ENCODE measurements at places on chromosomes 4 and X. TPM values are rescaled to one million over a fixed set of nuclear protein-coding genes. Genes with fewer than 3 reads are reported as not detected.

- DNase-seq: no peak
These were observed 77.2 kb upstream of the BOD1L1 start for GRCh38 chr4:13704761-13705160.

GRCh38 chr4:16687845-16688244, 210.6 kb downstream of the LDB2 start:
- no peak for DNase-seq

DNA sequence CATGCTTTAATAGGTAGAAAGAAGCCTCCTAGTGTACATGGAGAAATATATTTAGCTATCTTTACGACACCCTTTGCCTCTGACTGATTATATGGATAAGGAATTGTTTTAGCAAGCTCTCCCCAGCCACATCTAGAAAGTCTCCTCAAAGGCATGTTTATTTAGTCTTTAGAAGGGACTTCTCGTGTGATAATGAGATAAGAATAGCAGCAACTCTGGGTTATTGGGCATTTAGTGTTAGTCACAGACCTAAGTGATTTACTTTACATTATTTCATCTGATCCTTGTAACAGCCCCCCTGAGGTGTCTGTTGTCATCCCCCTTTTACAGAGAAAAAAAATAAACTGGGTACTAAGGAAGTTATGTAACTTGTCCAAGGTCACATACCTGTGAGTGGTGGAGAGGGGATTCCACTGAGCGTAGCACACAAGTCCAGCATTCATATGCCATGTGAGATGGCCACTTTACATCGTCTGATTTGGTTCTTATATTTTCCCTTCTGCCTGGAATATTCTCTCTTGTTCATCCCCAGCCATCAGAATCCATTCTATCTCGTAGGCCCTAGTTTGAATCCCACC, 77.7 kb downstream of the TSPAN7 start:
- no peak for DNase-seq

PLP1 gene
- polyA plus RNA-seq: 5.4 TPM

IL9R gene
- 0.16 TPM for polyA plus RNA-seq

DNA sequence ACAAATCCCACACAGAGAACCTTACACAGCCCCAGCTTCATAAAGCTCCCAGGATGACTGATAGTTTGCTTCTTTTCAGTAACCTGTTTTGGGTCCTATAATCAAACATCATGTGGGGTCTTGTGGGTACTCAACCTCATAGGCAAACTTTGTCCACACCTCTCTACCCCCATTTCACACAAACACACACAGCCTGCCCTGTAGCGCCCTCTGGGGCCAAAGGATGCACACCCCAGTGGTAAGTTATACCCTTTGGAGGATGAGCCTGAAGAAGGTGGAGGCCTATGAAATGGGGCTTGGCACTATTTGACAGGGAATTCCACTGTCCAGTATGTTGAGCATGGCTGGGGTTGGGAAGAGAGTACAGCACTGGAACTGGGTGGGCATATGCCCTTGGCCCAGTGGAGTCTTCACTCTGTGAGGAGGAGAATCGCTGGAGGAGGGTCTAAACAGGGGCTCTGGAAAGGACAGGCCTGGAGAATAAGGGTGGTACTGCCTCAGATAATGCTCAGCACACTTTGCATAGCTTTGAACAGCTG, 30.5 kb upstream of the COL25A1 start:
- no peak for DNase-seq

GRCh38 chrX:73562984-73563737, at the start of gene CHIC1:
Gene CHIC1, plus strand, starts transcription at chrX:73563197. Its CDS starts 88 bp downstream, at chrX:73563285.
- DNase-seq: peak; percentile 66

TCEAL7 gene
- polyA plus RNA-seq: 30.7 TPM

NPY2R gene
- 0.48 TPM for polyA plus RNA-seq

- DNase-seq: no peak
These were observed 19.4 kb upstream of the YTHDC1 start for GRCh38 chr4:68369142-68369805.

DNA sequence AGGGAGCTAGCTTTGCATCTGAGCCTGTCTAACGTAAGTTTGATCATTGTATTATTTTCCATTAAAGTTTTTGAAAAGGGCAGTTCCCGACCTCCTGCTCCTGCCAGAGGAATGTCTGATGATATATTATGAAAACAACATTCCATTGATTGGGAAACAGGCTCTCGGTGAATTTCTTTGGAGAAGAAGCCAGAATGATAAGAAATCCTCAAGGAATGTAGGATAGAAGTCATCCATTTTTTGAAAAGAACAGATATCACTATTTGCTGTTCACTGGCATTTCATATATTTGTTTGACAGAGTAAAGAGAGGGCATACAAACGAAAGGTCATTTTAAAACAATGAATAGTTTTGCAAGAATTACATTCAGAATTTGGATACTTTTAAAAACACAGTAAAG, 781.0 kb upstream of the HTR2C start:
- no peak for DNase-seq

NLGN3 gene
- polyA plus RNA-seq: 4.3 TPM

- DNase-seq: no peak
These were observed 10.0 kb downstream of the TXLNG start for GRCh38 chrX:16796298-16796697.

CPLX1 gene
- polyA plus RNA-seq: 3.5 TPM

GPAT3 gene
- polyA plus RNA-seq: 14.3 TPM

UCP1 gene
- not detected for polyA plus RNA-seq

BMP2K gene
- polyA plus RNA-seq: 27.8 TPM

APBB2 gene
- polyA plus RNA-seq: 43.3 TPM

TSPAN5 gene
- 27.4 TPM for polyA plus RNA-seq

- no peak for DNase-seq
These were observed 19.7 kb downstream of the PRIMPOL start for GRCh38 chr4:184669251-184669650.

DNA sequence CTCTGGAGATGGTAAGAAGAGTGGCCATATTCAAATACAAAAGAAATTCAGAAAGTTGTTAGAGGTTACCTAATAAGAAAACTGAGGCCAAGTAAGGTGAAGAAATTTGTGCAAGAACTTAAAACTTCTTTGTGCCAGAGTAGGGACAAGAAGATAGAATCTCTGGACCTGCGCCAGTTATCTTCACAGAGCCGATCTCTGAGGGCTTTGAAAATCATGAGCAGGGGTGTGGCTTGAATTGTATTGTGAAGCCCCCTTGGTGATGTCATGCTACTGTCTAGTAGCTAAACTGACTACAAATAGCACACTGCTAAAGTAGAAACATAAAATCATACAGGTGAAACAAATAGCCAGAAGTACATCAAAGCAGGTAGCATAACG, 184.6 kb downstream of the UGT8 start:
- no peak for DNase-seq

AFAP1 gene
- polyA plus RNA-seq: 18.7 TPM

- DNase-seq: peak; percentile 92
These were observed 234.7 kb downstream of the OR13H1 start for GRCh38 chrX:131778269-131779218.

DNA sequence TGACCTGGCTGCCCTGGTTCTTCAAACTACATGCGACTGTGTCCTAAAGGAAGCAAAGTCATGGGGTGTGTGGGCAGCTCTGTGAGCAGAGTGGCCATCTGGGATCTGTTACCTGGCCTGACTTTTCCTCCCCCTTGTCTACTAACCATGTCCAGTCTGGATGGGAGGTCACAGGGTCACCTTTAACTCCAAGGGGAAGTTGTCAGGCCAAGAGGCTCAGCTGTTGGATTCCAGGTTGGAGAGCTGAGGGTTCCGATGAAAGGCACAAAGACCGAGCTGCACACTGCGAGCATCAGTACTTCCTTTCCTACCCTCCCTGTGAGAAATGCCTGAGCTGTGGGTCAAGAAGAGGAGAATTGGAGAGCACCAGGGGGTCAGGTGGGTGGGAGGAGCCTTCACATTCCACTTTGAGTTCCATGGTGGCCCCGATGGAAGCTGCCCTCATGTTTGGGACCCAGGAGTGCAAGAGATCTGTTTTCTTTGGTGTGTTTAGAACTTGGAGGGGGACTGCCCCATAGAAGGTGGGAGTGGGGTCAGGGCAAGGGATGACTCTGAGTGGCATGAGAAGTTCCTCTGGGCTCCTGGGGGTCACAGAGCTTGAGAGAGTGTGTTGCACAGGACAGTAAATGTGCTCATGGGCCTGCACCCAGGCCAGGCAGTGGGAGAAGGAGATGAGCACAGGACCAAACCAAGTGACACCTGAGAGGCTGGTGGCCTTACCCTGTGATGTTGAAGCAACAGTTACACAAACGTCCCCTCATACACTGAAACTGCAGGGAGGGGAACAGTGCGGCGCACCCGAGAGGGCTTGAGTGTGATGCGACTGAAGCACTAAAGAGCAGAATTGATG, 36.2 kb downstream of the RGS12 start:
- no peak for DNase-seq

- no peak for DNase-seq
These were observed 127.1 kb downstream of the TRIML1 start for GRCh38 chr4:188266386-188266785.

- DNase-seq: no peak
These were observed 15.3 kb upstream of the HPRT1 start for GRCh38 chrX:134444681-134445080.

DNA sequence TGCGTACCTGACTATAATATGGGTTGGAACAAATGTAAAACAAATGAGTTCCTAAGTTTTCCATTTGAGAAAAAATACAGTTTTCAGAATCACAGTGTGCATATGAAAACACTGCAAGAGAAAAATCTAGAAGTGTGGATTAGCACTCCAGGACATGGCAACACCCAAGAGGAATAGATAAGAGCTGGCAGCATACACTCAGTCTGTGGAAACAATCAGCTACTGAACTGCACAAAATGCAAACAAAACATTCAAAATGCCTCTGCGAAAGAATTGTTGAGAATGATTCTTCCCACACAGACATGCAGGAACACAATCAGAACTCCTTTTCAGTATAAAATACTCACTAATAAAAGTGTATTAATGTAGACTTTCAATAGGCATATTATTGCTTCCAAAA, 39.9 kb downstream of the ATP8A1 start:
- no peak for DNase-seq
